Thyroid gland (tissue), 4 donors: ENCODE measurements at places on chromosomes 16 and 17. TPM values are rescaled to one million over a fixed set of nuclear protein-coding genes. Genes with fewer than 3 reads are reported as not detected.

- DNase-seq = no peak
Measured at GRCh38 chr17:2064980-2065785, 10.3 kb downstream of the HIC1 start.

DNA sequence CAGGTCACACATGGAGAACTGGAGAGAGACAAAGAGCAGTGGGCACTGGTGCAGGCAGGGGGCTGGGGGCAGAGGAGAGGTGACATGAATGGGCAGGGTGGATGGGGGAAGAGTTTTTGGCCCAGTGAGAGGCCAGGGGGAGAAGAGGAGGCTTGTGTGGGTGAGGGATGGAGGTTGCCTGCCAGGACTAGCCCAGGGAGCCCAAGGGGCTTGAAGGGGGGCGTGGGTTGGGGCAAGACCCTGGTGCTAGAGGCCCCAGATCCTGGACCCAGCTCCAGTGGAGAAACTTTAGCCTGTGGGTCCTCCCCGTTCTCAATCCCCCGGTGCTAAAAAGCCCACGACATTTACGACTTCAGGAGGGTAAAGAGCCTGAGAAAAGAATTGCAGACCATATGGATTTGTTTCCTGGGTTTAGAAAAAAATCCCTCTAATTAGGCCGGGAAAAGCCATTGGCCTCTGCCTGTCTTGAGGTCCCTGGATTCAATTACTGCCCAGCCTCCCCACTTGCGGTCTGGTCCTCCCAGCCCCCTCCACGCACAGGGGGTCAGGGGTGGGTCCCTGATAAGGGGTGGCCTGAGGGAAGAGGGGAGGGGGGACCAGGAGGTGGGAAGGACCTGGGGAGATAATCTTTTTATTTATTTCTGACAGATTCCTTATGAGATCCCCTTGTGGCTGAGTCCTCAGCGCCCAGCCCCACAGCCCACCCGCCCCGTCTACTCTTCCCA is 33.0 kb downstream of the NGFR start:
- no peak for DNase-seq

- no peak for DNase-seq
Measured at GRCh38 chr17:28549236-28550132, 2.9 kb downstream of the UNC119 start.

- no peak for DNase-seq
Measured at GRCh38 chr16:87602001-87602775, at the start of gene JPH3. JPH3 (plus strand) TSS chr16:87602508; CDS start chr16:87603147, 639 bp downstream.

DNA sequence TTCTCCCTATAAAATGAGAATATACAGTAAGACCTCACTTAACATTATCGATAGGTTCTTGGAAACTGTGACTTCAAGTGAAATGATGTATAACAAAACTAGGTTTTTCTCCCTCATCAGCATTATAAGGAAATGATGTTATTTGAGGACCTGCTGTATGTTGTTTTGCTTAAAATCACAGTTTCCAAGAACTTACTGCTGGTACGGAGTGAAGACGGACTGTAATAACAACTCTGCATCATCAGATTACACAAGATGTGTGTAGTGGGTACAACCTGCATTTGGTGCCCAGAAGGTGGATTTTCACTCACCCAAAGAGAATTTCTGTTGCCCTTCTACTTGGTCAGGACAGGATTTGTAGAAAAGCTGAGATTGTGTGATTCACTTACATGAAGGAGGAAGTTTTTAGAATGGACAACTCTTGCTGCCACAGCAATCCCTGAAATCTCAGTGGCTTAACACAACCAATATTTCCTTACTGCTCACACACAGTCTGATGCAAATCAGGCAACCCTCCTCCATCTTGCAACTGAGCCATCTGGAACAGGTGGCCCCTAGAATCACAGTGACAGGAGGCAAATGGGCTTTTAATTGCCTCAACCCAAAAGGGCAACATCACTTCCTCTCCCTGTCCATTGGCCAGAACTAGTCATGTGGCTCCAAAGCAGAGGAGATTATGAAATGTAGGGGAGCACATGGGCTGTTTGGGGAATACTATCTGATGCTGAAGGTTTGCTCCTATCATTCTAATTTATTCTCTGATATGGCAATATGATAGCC is 67.6 kb upstream of the CACNG5 start:
- peak; percentile 16 for DNase-seq

Gene OTOP3
- total RNA-seq = not detected

DNA sequence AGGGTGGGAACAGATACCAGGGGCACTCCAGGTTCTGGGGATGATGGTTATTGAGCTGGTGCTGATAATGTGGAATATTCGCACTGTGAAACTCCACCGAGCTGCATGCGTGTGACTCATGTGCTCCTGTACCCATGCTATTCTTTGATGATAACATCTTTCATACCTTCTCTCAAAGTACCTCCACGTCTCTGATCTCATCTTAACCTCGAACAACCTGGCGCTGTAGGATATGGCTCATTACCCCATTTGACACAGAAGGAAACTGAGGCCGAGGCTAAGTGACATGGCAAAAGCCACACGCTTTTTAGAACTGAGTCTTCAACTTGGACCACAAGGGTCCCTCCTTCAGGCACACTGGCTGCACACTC is 30.2 kb upstream of the MRPS23 start:
- DNase-seq = no peak

Gene KCTD19
- total RNA-seq = not detected

GRCh38 chr17:37485938-37486570 is 3.6 kb upstream of the DUSP14 start:
- no peak for DNase-seq

Gene KRTAP1-5
- not detected for total RNA-seq

Gene BCAR1
- 51.1 TPM for total RNA-seq

- DNase-seq = no peak
Measured at GRCh38 chr16:67040906-67041305, 12.0 kb downstream of the CBFB start.
